ENCODE measurements at places on chromosomes 2 and 18.

DNA sequence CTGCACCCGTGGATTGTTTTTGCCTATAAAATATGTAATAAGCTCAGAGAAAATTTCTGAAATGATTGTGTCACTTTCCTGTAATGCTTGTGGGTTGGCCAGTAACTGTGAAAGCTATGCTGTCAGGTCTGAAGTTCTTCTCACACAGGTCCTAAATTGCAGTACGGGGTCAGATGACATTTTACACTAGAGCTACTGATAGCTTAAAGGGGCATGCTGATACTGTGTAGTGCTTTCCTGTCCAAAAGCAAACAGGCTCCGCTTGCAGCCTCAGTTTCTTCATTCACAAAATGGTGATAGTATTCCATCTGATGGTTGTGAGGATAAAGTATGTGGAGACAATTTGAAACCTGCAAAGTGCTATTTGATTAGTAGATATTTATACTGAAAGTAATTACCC lies 7.6 kb upstream of the FARSB start:
- DNase-seq = no peak

GRCh38 chr18:56844556-56844955 lies 193.4 kb downstream of the WDR7 start:
- no peak for DNase-seq

GRCh38 chr2:222915092-222915957 lies 54.5 kb downstream of the ACSL3 start:
- DNase-seq = no peak

- DNase-seq = no peak
Observed at GRCh38 chr2:232309592-232309991, 69.0 kb upstream of the ALPP start.

DNA sequence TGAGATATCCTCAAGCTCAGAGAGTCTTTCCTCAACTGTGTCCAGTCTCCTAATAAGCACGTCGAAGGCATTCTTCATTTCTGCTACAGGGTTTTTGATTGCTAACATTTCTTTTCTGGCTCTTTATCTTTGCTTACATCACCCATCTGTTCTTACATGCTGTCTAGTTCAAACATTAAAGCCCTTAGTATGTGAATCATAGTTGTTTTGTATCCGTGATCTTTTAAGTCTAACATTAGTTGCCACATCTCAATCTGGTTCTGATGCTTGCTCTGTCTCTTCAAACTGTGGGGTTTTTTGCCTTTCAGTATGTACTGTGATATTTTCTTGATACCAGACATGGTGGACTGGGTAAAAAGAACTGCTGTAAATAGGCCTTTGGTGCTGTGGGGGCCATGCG lies 235.2 kb downstream of the SH3RF3 start:
- DNase-seq = no peak

- no peak for DNase-seq
Observed at GRCh38 chr2:143190431-143190830, 61.2 kb downstream of the ARHGAP15 start.

DNA sequence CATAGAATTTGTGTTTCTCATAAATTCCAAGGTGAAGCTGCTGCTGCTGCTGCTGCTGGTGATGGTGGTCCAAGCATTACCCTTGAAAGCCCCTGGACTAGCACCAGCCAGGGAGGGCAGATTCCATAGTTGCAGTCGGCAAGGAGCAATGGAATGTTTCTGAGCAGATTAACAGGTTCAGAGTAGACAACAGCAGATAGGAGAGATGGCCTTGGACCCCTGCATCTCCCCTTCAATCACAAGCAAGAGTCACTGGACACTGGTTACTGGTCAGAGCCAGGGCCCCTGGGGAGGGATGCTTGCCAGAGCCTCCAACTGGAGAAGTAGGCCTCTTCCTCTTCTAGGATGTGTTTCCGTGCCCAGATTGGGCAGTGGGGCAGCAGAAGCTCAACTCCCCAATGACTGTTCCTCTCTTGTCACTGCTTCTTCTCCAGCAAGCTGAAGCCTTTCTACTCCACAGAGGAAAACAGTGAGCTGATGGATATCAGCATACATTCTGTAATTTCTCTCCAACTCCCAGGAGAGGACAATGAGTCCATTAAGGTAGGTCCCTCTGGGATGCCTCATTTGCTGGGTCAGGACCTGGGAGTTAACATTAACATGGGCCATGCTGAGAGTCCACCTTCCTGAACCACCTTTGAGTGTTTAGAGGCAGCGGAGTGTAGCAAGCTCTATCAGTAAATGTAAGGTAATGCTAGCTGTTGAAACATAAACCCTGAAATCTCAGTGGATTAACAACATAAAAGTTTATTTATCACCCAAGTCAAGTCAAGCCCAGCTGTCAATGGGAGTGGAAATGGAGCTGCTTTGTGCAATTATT lies 35.3 kb downstream of the MROH2A start:
- DNase-seq = no peak

GRCh38 chr2:143397884-143398614 lies 268.8 kb downstream of the ARHGAP15 start:
- no peak for DNase-seq

- no peak for DNase-seq
Observed at GRCh38 chr2:4255491-4255890, 552.1 kb downstream of the DCDC2C start.

DNA sequence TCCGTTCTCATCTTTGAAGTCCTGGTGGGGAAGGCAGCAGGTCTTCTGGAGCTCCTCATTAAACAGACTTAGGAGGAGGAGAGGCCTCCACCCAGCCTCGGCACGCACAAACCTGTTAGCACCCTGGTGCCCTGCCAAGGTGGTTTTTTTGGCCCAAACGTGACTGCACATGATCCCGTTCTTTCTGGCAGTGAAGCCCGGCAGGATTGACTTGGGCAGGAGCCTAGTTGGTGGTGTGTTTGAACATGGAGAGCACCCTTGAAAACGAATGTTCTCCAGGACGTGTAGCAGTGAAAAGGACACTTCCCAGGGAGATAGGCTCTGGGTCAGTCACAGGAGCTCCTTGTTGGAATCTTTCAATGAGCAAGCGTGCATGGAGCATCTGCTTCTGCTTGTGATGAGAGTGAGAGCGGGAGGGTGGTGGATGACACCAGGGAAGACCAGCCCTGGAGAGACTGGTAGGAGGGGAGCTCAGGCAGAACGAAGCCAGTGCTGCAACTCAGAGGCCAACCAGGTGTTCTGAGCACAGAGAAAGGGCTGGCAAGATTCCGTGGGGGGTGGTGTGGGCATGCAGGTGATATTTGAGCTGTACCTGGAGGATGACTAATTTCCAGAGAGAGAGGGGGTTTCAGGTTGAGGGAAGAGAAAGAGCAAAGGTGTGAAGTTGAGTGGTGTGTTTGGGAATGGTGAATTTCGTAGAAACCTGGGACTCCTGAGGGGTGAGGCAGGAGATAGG lies 73.8 kb downstream of the TANC1 start:
- no peak for DNase-seq

DNA sequence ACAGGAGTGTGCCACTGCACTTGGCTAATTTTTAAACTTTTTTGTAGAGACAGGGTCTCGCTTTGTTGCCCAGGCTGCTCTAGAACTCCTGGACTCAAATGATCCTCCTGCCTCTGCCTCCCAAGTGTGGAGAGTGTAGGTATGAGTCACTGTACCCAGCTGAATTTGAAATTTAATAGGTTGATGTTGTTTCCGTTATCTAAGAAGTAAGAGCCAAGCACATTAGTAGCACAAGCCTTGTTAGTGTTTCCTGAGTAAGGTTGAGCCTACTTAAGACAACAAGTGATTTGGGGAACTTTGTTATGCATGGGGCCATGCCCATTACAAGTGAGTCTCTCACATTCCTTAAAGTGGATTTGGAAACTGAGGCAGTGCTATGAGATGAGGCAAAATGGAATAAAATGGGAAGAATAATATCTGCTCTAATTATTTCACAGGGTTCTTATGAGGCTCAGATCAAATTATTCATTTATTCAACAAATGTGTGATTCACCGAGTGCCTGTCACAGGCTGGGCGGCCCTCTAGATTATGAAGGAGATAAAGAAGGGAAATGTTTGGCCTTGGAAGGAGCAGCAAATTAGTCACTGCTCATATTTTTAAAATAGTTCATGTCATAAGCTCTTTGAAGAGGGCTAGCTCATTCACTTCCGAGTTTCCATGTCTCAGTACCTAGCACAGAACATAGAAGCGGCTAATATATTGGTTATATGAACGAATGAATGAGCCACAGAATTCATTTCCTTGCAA lies 217.2 kb downstream of the LDLRAD4 start:
- DNase-seq = no peak

- DNase-seq = no peak
Observed at GRCh38 chr2:217061916-217062505, 202.1 kb upstream of the TNP1 start.

- no peak for DNase-seq
Observed at GRCh38 chr2:23426263-23426905, 41.4 kb downstream of the KLHL29 start.

- no peak for DNase-seq
Observed at GRCh38 chr2:20595439-20596192, 55.3 kb downstream of the HS1BP3 start.

GRCh38 chr2:86368161-86368824 lies 30.9 kb upstream of the REEP1 start:
- no peak for DNase-seq

GRCh38 chr2:222756951-222757650 lies 85.6 kb downstream of the MOGAT1 start:
- no peak for DNase-seq

Measured in T-helper 22 cell (primary cell).